ENCODE measurements at places on chromosomes 13 and 19.

DNA sequence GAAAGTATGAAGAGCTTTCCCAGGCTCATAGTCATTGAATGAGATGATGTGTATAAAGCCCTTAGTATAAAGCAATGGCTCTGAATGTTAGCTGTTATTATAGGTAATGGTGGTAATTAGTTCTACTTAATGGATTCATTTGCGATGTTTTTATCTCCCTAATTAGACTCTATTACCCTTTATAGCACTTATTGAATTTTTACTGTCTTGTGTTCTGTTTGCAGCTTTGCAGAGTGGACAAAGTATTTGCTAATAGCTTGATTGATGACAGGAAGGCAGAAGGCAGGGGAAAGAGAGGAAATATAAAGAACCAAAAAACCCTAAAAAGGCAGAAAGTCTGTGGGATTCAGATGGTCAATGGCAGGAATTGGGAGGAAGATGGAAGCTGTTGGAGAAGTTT, 524.4 kb upstream of the SPRY2 start:
- DNase-seq = no peak

DNA sequence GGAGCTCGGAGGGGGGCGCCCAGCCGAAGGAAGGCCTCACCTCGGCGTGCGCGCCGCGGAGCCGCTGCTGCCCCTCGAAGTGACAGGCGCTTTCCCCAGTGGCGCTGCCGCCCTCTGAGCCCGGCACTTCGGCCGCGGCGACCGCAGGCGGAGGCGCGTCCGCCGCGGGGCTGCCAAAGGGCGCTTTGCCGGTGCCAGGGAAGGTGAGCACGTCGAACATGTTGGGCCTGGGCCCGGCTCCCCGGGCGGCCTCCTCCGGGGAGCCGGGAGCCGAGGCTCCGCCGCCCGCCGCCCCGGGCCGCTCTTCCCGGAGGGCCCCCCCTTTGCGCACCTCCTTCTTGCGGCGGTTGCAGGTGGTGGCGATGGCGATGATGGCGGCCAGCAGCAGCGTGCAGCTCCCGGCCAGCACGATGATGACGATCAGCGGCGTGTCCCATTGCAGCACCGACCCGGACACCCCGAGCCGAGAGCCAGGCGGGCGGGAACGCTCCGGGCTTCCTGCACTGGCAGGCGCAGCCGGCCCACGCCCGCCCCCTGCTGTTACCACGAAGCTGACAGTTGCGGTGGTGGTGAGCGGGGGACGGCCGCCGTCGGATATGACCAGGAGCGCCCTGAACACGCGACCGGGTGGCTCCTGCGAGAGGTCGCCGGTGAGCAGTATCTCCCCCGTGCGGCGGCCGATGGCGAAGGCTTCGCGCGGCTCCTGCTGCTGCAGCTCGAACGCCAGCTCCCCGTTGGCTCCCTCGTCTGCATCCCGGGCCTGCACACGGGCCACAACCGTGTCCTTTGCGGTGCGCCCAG, 2.5 kb downstream of the PCDH8 start:
- DNase-seq = no peak

DNA sequence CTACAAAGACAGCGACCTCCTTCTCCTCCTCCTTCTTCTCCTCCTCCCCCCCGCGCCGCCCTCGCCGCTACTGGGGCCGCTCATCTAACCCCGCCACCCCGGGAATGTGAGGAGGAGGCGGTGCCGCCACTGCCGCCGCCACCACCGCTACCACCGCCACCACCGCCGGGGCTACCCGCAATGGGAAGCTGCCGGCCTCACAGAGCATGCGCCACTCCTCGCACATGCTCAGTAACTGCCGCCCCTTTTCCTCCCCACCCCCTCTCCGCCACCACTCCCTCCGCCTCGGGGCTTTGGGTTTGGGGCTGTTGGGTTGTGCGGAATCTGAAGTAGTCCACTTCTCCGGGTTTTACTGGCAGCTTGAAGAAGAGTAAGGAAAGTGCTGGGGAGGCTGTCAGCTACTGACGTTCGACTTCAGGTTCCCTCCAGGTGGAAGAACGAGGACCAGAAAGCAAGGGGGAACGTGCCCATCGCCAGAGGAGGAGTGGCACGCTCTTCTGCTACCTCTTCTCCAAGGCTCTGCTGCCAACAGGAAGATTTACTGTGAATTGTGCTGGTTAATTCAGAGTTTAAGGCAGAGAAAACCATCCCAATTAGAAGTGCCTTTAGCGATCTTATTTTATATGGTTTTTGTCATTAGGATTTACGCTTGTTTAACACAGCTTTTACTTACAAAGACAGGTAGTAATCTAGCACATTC, at the start of gene MYCBP2:
Gene MYCBP2 (minus strand): TSS at position 190 of the 700 bp plus-strand sequence. CDS start 319 bp downstream, outside the sequence.
- peak; percentile 97 for DNase-seq

GRCh38 chr19:44602081-44602480, 11.3 kb upstream of the IGSF23 start:
- DNase-seq = no peak

- no peak for DNase-seq
Observed at GRCh38 chr19:46328079-46328478, 18.8 kb upstream of the PPP5C start.

- DNase-seq = no peak
Observed at GRCh38 chr13:50668691-50669271, 174.7 kb downstream of the DLEU7 start.

- DNase-seq = no peak
Observed at GRCh38 chr13:111846391-111847159, 220.4 kb upstream of the SOX1 start.

GRCh38 chr13:98452851-98453843, 123.8 kb downstream of the STK24 start:
- no peak for DNase-seq

GRCh38 chr19:55079400-55080038, 3.9 kb downstream of the EPS8L1 start:
- DNase-seq = no peak

- DNase-seq = no peak
Observed at GRCh38 chr13:113053801-113054604, 51.6 kb upstream of the F7 start.

DNA sequence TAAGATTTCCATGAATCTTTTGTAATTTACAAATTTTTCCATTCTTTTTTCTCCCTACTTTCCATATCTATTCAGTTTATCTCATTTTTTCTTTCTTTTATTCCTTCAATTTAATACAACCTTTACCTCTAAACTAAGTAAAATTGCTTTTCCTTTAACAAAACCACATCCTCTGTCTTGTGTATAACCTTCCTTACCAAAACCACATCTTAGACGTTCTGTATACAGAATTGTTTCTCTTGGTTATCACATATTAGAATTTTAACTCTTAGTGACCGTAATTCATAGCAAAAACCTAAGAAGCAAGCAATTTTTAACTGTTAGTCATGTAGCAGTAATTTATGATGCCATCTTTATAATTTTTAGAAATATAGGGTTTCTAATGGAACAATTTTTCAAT, 15.0 kb downstream of the PPP5C start:
- DNase-seq = no peak

- no peak for DNase-seq
Observed at GRCh38 chr19:11480715-11481533, at the start of gene ELAVL3. ELAVL3 (minus strand) TSS chr19:11481046; CDS start chr19:11480608, 438 bp downstream.

DNA sequence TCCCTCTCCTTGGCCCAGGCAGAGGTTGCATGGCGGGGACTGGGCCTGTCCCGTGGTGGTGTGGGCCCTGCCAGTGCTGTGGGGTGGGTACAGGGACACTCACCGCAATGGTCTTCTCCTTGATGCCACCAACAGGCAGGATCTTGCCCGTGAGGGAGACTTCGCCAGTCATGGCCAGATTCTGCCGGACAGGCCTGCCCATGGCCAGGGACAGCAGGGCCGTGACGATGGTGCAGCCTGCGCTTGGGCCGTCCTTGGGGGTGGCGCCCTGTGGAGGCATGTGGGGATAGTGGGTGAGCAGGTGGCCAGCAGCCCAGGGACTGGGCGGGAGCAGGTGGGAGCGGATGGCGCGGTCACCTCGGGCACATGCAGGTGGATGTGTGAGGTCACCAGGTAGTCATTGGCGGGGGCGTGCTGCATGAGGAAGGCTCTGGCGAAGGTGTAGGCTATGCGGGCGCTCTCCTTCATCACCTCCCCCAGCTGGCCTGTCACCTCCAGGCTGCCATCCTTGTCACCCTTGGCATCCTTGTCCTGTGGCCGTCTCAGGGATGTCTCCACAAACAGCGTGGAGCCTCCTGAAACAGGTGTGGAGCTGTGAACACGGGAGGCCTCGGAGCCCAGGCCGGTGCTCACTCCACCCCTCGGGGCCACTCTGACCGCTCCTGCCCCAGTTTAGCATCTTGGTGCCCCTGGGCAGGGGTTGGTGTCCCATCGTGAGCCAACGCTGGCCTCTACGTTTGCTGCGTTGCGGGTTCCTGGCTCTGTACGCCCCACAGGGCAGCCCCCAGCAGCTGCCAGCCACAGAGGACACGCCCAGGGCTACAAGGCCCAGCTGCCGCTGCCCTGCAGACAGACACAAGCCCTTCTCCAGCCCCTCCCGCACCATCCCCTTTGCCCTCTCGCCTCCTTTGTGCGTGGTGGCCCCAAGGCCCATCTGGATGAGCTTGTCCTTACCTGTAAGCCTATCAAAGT, 3.4 kb downstream of the RPL36 start:
- no peak for DNase-seq

DNA sequence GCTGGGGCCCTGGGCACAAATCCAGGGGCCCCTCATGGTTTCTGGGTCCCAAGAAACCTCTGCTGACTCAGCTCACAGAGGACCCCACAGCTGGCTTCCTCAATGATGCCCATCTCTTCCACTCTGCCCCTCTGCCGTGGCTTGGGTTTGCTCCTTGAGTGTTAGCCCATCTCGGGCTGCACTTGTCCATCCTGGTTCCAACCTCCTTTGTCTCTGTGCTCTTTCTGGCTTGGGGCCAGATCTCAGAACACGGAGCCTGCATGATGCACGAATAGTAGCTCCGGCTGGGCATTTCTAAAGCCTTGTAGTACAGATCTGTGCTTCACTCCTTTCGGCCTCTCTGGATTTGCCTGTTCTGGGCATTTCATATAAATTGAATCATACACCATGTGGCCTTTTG, 53.8 kb downstream of the F2RL3 start:
- no peak for DNase-seq

DNA sequence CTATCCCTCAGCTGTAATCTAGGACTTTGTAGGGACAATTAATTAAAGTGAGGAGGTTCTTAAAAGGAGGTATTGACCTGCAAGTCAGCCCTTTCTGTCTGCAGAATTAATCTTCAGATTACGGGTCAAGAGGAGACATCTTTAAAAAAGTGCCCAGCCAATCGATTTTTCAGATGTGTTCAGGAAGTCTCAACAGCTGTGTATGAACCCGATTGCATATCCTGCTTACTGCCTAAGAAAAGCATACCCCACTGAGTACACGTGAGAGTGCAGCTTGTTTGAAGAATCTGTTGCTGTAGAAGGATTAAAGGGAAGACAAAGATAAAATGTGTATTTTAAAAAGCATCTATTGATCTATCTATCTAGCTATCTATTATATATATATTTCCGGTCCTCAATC, 1194.5 kb downstream of the UQCRFS1 start:
- DNase-seq = no peak

DNA sequence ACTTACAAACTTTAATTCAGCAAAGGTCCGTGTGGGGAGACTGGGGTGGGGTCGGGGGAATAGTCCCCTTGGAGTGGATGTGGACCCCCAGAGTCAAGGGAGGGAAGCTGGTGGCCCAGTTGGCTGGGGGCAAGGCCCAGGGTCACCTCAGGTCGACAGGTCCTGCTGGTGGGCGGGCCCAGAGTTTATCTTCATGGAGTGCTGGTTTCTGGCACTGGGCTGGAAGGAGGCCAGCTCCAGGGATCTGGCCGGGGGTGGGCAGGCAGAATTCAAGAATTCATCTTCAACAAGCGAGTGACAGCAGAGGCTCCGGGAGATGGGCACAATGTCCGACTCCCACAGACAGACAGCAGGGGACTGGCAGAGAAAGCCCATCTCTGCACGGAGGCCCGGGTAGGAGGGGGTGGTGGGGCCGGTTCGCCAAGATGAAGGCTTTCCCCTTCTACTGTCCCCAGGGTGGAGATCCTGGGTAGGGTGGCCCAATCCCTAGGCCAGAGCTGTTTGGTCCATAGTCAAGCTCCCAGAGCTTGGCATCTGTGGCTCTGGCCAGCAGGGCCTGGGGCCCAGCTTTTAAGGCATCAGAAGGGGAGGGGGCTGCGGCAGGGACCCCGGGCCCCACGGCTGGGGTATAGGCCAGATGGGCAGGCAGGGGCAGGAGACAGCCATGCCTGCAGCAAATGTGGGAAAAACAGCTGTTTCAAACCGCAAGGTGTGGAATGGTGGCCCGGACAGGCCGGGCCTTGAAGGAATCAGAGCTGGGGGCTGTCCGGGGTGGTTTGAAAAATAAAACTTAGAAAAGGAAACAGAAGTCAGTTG, 622 bp upstream of the FDX2 start:
- no peak for DNase-seq

- no peak for DNase-seq
Observed at GRCh38 chr19:1250437-1251260, 2.3 kb downstream of the MIDN start.

DNA sequence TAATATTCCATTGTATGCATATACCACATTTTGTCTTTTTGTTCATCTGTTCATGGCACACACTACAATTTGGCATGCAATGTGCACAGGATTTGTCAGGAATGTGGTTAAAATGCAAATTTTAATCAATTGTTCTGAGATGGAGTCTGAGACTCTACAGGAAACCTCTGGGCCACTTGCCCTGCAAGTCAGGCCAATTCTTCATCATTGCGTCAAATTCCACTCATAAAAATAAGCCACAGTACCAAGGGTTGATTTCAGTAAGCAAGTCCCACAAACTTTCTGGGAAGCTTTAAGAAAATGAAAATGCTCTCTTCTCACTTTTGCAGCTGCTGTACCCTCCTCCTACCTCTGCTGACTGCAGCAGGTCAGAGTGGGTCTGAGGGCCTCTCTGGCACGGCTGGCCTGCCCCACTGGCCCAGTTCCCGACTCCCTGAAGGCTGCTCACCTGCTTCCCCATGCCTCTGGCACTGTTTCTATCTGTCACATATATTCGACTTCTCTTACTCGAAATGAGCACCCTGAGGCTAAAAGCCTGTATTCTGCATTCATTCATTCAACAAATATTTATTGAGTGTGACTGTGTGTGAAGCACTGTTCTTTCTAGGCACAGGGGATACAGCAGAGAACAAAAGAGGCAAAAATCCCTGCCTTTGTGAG, 83.8 kb upstream of the WASF3 start:
- no peak for DNase-seq

DNA sequence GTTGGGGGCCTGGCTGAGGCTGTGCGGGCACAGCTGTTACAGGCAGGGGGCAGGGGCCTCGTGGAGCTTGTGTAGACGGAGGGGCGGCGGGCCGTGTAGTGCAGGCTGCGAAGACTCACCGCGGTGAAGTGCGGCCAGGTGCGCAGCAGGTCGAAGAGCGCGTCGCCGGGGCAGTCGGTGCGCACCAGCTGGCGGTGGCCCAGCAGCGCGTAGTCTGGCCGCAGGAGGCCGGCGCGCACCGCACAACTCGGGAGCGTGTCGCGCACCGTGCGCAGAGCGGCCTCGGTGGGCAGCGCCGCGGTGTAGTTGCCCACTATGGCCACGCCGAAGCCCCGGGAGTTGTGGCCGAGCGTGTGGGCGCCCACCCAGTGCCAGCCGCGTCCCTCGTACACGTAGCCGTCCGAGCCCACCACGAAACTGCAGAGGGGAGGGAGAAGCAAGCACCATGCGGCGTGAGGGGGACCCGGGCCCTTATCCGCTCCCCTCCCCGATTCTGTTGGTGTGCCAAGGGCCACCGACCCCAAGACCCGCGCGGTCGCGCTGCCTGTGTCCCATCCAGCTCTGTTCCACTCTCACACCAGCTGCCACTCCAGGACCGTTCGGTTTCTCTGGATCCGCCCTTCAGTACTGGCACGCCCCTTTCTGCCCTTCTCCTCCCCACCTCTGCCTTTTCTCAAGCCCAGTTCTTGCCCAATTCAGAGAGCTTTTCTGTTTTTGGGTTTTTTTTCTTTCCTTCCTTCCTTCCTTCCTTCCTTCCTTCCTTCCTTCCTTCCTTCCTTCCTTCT, 5.4 kb upstream of the RASAL3 start:
- no peak for DNase-seq

GRCh38 chr13:35603593-35604285, 127.2 kb upstream of the MAB21L1 start:
- DNase-seq = no peak
